ENCODE measurements at places on chromosomes 2 and 18.

- no peak for DNase-seq
These were observed 84.0 kb upstream of the TMEM200C start for GRCh38 chr18:5979176-5979888.

- DNase-seq: no peak
These were observed 52.8 kb downstream of the METTL4 start for GRCh38 chr18:2518473-2518872.

DNA sequence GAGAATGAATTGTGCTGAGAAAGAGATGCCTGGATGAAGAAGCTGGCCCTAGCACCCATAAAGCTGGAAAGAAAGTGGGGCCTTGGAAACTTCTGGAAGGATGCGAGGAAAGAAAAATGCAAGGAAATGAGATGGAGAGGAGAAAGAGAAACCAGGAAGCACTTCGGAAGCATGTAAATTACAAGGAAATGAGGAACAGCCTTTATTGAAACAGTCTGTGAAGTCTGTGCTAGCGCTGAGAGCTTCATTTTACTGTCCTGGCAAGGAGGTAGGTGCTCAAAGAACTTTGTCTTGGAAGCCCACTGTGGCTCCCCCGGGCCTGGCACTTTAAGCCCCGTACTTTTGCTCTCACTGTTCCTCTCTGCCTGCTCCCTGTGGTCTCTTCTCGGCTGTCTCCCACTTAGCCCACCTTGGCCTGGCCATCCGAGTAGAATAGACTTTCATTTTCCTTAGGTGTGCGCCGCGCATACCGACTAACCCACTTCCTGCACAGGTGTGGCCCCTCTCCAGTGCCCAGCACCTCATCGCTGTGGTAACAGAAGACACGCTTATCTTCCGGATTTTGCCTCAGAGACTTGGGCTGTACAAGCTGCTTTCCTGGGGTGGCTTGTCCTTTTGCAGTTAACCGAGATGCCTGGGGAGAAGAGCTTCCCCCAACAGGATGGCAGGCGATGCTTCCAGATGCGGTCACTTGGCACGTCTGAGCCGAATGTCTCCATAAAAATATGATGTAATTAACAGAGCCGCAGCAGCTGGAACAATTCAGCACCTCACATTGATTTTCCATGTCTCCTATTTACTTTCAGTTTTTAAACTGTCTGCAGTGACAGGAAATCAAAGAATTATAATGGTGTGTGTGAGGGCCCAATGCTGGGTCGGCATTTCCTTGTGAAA, 199.6 kb downstream of the HRH4 start:
- DNase-seq: no peak

DNA sequence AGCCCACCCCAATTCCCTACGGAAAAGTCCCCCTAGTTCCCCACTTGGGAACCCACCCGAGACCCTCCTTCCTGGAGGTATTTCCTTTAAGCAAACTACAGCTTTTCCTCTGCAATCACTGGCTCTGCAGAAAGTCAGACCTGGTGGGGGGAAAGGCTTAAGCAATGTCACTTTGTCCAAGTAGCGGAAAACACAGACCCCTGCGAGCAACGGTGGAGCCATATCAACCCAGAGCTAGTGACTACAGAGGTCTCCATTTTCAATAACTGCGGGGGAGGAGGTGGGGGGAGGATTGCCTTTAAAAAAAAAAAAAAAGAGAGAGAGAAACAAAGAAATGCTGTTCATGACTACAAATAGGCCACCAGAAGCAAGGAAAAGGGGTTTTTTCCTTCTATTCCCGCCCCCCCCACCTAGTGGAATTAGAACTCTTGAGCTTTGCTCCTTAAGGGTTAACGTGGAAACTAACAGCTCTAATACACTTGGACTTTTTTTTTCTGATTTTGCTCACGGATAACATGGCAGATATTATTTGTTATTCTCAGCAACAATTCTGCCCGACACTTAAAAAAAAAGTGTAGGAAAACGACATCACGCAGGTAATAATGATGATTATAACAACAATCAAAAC, 1.1 kb upstream of the FRZB start:
- no peak for DNase-seq

DNA sequence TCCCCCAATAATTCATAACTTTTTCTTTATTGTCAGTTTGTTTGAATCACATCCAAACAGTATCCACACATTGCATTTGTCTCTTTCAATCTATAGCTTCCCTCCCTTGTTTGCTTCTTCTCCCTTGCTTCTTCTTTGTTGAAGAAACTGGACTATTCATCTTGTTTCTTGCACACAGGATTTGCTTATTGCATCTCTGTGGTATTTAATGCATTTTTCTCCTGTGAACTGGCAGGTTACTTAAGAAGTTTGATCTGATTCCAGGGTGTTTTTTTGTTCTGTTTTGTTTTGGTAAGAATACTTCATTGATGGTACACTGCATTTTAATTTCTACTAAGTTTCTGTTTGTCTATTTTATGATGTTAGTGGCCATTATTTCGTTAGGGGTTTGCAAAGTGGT, 166.8 kb downstream of the CAMKMT start:
- no peak for DNase-seq
